ENCODE measurements at places on chromosomes 3 and 15.

- peak; percentile 59 for DNase-seq
Observed at GRCh38 chr3:116001151-116001621, 377.9 kb downstream of the GAP43 start.

DNA sequence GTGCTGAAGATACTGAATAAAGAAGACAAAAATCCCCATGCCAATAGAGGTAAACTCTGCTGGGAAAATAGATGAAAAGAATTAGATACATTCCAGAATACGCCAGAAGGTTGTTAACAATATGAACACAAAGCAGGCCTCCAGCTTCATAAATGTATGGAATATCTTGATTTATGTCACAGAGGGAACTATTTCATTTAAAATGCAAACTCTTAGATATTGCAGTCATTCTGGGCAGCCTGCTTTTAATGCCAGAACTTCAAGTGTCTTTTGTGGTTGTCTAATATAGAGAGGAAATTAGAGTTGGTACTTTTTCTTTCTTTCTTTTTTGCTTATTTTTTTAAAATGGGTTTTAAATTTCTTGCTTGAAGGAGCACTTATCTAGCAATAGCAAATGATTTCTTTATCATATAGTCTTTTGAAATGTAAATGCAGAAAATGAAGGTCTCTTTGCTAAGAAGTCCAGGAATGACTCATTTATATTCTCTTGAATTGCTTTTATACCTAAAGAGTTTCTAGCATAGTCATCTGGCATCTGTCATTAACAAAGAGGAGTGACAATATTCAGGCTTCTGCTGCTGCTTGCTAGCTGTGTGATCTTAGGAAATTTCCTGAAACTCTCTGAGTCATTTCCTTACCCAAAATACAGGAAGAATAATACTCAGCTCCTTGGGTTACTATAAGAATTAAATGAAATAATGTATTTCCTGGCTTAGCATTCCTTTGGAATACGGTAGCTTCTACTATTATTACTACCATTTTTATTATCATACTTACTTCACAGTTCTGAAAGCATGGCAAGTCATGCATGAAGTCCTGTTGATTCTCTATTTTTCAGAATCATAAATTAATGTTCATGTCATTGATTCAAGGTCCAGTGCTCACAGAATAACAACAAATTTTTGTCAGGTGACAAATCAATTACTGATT is 527.6 kb downstream of the DIPK2A start:
- no peak for DNase-seq

- no peak for DNase-seq
Observed at GRCh38 chr15:75195766-75196241, 5.9 kb upstream of the C15orf39 start.

- DNase-seq: no peak
Observed at GRCh38 chr3:46314517-46314916, 39.4 kb upstream of the CCR2 start.

DNA sequence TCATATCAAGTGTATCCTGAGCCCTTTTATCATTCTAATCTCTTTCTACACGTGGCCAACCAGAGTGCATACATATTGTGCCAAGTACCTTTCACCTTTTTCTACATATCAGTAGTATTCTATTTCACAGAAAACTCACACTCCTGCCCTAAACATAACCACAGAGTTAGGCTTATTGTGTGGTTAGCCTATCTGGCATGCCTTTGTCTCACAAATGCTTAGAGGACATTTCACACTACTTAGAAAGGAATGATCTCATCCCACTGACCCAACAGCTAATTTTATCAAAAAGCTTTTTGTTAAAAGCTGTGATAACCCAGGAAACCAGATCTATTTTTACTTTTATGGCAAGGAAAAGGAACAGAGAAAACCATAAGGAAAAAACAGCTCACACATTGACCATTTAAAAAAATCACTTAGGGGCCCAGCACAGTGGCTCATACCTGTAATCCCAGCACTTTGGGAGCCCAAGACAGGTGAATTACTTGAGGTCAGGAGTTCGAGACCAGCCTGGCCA is 17.8 kb upstream of the MAP4 start:
- peak; percentile 71 for DNase-seq

GRCh38 chr15:39787479-39787878 is 4.8 kb upstream of the FSIP1 start:
- DNase-seq: no peak

DNA sequence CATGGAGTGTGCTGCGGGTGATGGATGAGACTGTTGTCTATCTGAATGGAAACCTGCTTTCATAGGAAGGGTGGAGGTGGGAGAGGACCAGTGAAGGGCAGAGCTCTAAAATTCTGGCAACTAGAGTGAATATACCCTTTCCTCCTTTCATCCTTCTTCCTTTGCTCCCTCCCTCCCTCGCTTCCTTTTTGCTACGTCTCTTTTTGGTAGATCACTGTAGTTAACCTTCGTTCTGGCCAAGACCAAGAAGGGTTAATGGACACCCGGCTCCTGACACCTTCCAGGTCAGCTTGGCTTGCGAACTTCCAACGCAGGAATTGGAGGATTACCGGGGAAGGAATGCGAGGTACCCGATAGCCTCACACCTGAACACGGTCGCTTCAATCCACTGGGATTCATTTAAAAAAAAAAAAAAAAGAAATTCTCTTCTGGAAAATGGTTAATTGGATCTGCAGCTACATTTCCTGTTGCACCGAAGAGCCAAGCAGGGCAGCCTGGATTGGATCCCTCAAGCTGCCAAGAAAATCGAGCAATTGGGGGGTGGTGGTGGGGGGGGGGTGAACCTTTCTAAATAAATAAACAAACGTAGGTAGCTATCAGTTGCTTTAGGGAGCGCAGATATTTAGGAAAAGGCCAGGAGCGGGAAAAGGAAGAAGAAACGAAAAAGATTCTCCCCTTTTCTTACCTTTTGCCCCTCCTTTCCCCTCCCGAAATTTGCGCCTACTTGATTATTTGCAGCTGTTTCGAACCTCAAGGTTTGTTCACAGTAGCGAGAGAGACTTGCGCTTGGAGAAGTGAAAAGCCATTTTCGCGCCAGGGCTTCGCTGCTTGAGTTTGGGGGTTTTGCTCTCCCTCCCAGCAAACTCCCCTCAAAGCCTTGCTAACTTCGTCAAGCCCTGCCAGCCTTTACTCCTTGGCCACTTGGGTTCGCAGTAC is 9.5 kb upstream of the NR2F2 start:
- no peak for DNase-seq

DNA sequence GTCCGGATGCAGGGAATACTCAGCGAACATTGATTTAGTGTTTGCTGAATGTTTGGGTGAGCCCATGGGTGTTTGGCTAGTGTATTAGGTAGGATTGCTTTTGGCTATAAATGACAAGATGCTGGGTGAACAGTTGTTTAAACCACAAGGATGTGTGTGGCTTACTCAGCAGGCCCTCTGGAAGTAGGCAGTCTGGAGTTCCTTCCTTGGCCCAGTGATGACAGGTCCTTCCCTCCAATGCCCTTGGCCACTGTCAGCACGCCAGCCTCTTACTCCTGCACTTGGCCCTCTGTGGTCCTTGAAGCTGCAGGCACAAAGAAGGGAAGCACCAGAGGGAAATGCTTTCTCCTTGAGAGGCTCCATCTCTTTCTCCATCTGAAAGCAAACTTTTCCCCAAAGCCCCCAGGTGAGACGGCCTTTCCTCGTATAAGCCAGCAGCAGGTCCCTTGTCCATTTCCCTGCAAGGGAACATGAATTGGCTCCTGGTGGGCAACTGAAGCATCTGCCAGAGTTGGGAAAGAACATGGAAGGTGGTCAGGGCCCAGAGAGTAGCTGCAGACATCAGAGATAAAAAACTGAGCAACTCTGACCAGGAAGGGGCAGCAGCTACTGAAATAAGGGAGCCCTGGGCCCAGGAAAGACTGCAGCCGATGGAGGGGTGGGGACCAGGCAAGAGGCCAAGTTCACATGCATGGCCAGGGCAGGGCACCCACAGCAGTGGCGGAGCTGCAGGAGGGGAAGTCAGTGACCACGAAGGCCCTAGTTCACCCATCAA is 105.0 kb downstream of the TPRA1 start:
- no peak for DNase-seq

DNA sequence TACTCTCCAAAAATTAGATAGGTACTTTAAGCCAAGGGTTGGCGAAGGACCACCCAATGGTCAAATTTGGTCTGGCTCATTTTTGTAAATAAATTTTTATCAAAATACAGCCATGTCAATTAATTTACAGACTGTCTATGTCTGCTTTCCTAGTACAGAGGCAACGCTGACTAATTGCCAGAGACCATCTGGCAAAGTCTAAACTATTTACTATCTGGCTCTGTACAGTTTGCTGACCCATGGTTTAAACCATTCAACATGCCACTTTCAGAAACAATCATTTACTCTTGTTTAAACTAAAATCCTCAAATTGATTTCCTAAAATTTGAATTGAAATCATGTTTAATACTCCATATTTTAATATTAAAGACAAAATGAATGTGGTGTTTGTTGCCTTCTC is 25.9 kb downstream of the CBLB start:
- no peak for DNase-seq

- DNase-seq: peak; percentile 75
Observed at GRCh38 chr3:149442851-149443544, 31.5 kb upstream of the TM4SF4 start.

GRCh38 chr3:61667814-61668213 is 106.4 kb downstream of the PTPRG start:
- no peak for DNase-seq

- DNase-seq: no peak
Observed at GRCh38 chr3:10602769-10603768, 97.7 kb upstream of the ATP2B2 start.

DNA sequence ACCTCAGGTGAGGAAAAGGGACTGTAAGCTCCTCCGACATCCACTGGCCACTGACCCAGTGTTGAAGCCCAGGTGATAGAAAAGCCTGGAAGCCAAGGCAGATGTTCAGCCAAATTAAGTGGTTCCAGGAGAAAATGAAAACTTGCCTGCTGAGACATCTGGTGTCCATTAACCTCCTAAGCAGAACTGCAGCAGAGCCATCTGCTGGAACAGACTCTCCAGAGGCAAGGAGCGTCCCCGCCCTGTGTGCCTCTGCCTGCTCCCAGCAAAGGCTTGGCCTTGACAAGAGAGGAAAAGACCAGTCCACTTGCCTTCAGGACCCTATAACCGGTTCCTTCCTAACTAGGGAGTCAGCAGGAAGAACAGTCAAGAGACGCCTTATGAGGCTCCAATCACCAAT is 48.2 kb downstream of the SRGAP3 start:
- DNase-seq: peak; percentile 53

- DNase-seq: no peak
Observed at GRCh38 chr3:152317184-152317583, 48.5 kb downstream of the MBNL1 start.

DNA sequence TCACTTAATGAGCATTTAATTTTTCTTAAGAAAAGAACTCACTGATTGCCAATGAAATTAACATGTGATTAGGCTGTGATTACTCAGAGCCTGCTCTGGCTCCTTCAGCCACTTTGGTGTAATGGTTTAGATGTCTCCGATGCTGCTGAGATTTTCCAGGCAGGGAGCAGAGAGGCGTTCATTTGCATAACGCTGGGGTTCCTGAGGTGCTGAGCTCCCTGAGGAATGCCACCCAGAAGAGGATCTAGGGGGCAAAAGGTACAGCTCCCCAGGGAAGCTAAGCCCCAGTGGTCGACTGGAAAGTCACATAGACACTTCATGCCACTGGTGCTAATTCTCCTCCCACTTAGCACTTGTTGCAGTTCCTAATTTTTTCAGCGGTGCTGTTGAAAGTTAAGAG is 119.5 kb downstream of the USP13 start:
- DNase-seq: no peak

DNA sequence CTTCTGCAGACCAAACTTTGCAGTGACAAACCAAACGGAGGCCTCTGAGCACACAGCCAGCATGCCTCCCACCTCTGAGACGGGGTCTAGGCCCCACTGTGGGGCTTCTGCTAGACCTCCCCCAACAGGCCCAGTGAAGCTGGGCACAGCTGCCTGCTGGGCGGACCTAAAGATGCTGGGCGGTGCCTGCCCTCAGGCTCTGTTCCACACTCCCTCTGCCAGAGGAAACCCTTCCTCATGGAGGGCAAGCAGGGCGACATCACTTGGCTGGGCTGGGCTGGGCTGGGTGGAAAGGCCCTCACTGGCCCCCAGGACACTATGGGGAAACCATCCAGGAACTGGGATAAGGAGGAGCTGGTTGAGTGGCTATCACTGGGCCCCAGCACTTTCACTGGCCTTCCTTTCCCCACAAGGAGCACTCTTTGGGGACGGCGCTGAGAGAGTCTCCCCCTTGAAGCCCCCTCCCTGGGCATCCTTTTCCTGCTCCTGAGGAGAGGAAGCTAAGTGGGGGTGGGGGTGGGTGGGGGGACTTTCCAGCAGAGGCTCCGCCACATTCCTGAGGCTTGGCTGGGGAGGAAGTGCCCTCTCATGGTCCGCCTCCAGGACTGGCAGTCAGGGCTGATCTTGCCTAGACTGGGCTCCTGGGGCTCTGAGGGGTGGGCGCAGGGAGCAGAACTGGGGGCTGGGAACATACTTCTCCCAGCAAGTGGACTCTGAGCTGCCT is 98.1 kb upstream of the HACD2 start:
- no peak for DNase-seq

- no peak for DNase-seq
Observed at GRCh38 chr3:133701435-133702358, 40.0 kb upstream of the TOPBP1 start.

GRCh38 chr3:174441588-174442301 is 417.4 kb upstream of the NAALADL2 start:
- DNase-seq: peak; percentile 17

DNA sequence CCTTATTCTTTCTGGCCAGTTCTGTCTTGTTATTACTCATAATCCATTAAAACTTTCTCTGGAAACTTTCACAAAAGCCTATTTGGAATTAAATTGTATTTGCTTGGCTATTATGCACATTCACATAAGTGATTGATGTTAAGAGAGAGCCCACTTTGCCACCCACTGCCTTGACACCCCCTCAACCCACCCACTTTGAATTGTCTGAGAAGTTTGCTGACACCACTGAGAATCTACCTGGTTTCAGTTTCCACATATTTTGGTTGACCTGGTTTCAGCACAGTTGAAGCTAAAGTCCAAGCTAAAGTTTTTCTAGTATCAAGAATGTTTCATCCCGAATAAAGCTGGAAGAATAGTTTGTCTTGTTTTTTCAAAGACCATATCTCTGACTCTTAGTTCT is 70.9 kb downstream of the ARMC8 start:
- DNase-seq: no peak
